Non-pigmented ciliary epithelial cell (primary cell): ENCODE measurements at places on chromosomes 13 and 19.
A peak's percentile ranks its signal among the peaks of the same experiment; 100 is the strongest.

DNA sequence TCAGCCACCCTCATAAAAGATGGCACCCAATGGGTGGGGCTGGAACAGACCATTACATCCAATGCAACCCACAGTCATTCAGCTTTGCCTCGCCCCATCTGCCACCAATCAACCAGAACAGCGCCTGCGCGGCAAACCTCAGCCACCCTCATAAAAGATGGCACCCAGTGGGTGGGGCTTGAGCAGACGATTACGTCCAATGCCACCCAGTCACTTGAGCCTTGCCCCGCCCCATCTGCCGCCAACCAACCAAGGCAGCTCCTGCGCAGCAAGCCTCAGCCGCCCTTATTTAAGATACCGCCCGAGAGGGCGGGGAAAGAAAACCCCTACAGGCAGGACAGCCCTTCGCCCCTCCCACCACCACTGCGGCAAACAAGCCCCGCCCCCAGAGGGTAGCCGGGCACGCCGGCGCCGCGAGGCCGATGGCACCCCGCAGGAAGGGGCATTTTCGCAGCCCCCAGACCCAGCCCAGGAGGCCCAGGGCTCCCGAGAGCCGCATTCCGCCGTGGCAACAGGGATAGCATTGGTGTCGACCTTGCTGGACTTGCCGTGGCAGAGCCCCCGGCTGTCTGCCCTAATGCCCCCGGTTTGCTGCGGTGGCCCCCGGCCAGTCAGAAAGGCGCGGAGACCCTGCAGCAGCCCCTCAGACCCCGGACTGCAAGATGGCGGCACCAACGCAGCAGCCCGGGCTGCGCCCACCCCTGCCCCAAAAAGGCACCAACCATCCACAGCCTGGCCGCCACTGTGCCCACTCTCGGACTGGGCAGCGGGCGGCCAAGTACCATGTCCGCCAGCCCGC lies 675 bp downstream of the PEG3 start:
- DNase-seq, result peak; percentile 23

GRCh38 chr13:98332691-98333090 lies 155.6 kb upstream of the RNF113B start:
- DNase-seq, result no peak

DNA sequence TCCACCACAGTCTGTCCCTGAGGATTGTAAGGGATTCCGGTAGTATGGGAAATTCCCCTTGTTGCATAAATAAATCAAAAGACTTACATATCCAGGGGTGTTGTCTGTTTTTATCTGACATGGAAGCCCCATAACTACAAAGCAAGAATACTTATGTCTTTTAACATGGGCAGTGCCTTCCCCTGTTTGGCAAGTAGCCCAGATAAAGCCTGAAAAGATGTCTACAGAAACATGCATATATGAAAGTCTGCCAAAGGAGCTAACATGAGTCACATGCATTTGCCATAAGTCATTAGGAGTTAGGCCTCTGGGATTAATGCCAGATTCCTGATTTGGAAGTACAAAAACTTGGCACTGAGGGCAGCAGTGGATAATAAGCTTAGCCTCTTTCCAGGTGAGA lies 62.1 kb downstream of the ZNF737 start:
- peak; percentile 13 for DNase-seq

- DNase-seq, result no peak
Measured at GRCh38 chr19:54959840-54960239, 6.3 kb upstream of the NLRP2 start.

DNA sequence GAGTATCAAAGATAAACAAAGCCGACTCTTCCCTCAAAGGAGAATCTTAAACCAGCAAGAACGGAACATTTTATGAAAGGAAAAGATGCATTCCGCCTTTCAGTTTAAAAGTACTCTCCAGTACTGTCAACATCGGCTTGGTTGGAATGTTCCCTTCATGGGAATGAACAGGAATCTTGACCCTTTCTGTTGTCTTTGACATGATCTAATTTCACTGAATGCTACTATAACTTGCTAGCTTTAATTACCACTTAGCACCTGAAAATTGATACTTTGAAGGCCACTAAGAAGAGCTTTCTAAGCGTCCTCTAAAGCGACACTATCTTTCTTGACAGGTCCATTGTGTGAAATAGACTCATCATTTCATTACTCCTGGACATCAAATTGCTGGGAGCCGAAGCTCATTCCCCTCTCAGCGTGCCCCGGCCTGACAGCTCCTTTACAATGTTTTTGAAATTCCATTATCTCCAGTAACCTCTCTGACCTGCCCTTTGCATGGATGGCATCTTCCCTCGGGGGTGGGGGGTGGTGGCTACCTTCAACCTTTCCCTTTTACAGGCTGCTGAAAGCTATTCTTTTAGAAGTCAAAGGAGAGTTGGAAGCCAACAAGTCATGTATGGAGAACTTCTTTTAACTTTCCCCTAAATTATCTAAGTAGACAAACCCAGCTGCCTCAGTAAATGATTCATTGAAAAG lies 67.9 kb downstream of the EFNB2 start:
- no peak for DNase-seq

DNA sequence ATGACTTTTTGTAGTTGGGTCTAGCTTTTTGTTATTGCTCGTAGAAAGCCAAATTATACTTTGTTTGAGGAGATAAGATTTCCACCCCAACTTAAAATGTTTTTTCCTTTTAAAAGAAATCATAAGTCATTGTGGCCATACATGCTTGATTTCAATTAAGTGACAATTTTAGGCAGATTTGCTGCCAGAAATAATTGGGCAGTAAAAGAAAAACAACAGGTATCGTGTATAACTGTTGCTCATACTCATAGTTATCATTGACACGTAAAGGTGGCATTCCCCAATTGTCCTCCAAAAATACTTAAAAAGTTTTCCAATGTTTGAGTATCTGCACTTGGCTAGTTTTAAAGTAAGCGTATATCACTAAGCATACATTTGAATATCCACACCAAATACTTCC lies 313.0 kb downstream of the TEX29 start:
- no peak for DNase-seq

DNA sequence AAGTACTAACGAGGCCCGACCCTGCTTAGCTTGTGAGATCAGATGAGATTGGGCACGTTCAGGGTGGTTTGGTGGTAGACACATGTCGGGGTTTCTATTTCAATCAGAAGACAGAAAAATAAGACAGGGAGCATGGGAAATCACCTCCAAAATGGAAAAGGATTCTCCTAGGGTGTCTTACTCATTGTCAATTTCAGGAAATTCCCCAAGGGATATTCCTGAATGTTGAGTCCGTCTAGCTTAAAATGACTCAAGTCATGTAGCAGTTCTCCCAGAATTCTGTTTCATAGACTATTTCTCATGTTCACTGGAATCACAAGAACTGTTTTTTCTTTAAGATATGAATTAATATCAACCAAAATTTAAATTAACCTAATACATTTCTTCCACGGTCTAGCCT lies 380.1 kb downstream of the EFNB2 start:
- DNase-seq, result no peak

DNA sequence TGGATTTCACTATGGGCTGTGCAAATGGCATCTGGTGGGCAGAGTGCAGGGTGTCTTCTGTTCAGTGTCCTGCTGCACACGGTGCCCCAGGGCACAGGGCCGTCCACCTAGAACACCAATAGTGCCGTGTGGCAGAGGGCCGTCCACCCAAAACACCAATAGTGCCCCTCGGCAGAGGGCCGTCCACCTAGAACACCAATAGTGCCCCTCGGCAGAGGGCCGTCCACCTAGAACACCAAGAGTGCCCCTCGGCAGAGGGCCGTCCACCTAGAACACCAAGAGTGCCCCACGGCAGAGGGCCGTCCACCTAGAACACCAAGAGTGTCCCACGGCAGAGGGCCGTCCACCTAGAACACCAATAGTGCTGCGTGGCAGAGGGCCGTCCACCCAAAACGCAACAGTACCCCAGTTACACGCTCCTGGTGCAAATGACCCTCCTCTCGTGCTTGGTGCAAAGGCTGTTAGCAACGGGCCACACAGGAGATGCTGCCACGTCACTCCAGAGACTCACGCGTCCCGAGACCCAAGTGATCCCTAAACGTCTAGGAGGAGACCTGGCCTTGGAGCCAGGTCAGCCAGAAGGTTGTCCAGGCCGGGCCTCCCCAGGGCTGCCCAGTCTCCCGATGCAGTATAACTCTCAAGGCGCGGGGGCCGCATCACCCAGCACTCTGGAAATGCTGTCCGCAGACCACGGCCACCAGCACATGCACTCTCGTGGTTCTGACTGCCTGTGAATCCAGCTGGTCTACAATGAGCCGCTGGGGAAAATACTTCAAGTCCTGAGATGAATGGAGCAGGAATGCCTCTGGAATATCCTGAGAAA lies 51.5 kb downstream of the RASA3 start:
- DNase-seq, result no peak

- DNase-seq, result no peak
Measured at GRCh38 chr13:75648446-75648845, 12.3 kb downstream of the LMO7 start.

DNA sequence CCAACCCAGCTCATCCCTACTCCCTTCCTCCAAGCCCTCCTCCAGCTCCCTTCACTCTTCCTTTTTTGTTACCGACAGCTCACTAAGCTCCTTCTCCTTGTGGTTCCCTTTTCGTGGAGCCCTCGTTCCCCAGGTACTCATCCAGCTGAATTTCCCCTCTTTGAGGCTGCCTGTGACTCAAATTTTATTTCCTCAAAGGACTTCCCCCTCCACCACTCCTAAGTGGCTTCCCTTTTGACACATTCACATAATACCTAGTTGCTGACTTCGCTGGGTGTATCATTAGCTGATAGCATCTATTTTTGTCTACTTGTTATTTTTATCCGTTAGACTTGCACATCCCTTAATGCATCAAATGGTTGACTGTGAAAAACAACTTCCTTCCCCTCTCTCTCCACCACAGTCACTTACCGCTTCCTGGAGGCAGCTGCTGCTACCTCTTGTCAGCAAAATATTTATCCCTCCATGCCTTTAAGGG lies 14.5 kb downstream of the FFAR2 start:
- DNase-seq, result no peak

DNA sequence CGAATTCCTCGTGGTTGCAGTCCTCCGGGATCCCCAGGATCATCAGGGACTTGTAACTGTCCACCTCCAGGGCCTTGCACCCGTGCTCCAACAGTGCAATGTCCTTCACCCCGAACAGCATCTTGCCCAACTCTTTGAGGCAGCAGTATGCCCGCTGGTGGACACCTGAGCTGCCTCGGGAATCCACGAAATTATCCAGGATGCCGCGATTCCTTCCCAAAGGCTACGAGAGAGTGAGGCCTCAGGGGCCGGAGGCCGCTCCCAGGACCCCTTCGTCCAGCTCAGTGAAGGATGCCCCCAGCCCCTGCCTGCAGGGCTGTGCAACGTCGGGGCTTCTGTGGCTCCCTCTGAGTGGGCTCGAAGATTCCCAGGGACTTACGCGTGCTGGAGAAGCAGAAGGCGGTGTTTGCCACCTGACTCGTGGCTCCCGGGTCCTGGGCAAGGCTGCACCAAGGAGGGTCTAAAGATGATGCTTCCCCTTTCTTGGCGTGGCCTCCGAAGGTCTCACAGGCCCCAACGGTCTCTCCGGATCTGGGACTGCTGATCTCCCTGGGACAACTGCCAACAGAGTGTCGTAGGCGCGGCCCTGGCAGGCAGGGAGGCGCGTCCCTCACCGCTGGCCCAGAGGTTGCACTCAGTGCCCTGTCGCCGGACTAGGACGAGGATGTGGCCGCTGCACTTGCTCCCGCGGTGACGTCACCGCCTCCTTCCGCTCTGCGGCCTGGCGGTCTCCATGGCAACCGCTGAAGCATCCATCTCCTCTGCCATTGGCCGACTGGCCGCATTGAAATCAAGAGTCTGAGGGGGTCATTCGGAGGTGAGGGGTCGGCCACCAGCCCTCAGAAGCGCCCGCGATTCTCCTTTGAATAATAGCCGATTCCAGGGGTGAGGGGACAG lies at the start of gene PNMA8C:
TSS of gene PNMA8C (minus strand) at position 698 of the 897 bp plus-strand sequence. CDS start at position 121, 577 bp downstream.
- DNase-seq, result no peak

DNA sequence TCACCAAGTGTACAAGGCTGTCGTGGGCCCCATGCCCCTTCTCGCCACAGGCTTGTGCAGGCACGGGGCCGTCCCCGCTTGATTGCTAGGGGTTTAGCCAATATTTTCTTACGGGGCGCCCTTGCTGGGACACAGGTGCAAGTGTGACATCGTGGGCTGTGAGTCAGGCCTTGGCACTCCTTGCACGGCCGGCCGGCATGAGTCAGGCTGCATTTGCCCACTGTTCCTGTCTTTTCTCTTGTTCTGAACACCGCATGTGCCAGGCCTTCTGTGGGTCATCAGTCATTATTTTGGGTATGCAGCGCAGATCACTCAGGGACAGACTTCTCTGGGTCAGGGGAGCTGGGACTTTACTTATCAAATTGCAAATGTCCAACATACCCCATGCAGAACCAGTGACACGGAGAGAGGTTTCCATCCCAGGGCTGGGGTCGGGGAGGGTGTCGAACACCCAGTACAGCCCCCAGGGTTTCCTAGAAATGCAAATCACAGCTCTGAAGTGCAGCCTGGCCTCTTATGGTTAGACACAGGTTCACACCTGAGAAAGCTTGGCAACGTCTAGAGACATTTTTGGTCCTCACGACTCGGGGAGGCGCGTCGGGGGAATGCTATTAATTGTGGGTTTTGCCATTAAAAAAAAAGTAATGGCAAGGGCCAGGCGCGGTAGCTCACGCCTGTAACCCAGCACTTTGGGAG lies 22.5 kb upstream of the KLF2 start:
- DNase-seq, result no peak

- no peak for DNase-seq
Measured at GRCh38 chr13:24085662-24086061, 74.9 kb upstream of the SPATA13 start.

DNA sequence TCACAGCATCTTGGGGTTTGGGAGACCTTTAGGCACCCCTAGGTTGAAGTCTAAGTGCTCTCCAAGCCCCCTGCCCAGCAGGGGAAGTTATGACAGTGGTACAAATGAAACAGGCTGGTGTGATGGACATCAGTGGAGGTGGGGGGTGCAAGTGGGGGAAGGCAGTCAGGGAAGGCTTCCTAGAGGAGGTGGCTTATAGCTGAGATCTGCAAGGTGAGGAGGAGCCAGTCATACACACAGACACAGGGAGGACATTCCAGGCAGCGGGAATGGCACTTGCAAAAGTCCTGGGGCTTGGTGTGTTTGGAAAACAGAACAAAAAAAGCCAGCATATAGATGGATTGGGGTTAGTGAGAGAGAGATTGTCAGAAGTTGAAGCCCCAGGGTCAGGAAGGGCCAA lies 11.6 kb downstream of the HSH2D start:
- no peak for DNase-seq
